Pons (tissue), 1 donor: ENCODE measurements at places on chromosomes 2 and 18.
A peak's percentile ranks its signal among the peaks of the same experiment; 100 is the strongest.

DNA sequence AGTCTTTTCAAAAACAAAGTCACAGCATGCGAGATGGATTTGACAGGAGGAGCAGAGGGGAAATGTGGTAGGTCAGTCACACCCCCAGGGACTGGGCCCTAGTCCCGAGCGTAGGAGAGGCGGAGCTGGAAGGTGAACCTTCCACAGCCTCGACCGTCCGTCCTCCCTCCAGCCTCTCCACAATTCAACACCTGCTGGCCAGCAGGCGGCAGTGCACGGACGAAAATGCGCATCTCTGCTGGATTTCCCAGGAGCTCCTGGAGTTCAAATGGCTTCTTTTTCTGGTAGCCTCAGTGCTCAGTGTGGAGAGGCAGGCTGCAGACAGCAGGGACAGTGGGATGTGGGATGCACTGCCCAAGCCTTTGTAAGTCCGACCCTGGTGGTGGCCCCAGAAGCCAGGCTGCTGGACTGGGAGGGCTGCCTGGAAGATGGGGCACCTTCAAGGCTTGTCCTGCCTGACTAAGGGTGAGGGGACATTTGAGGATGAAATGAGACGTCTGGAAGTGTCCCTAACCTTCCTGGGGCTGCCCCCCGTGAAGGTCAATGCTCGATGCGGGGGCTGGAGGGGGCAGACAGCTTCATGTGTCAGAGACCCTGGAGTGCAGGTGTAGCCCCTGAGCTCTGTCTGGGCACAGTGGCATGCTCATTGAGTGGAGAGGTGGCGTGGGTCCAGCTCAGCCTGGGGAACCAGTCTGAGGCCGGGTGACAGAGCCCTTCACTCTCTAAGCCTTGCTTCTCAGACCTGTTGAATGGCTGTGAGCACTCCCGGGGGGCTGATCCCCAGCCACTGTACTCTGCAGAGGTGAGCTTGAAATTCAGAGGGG is 189.5 kb downstream of the TFCP2L1 start:
- peak; percentile 52 for DNase-seq

GRCh38 chr2:96534701-96535181 is 1.8 kb upstream of the ARID5A start:
- DNase-seq: no peak

DNA sequence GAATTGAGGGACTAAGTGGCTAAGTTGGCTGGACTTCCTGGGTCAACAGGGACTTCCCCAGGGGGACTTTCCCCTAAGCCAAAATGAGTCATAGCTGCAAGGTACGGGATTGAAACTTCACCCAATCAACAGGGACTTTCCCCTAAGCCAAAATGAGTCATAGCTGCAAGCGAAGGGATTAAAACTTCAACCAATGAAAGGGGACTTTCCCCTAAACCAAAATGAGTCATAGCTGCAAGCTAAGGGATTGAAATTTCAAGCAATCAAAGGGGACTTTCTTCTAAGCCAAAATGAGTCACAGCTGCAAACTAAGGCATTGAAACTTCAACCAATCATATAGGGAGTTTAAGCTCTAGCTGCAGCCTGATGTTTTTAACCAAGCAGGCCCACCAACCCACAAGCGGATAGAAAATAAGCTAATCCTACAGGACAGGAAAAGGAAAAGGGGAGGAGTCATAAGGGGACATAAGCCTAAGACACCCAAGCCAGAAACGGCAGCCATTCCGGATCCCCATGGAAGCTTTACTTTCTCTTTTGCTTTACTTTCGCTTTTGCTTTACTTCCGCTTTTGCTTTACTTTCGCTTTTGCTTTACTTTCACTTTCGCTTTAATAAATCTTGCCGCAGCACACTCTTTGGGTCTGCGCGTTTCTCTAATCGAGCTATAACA is 1375.4 kb upstream of the CELF4 start:
- DNase-seq: no peak

DNA sequence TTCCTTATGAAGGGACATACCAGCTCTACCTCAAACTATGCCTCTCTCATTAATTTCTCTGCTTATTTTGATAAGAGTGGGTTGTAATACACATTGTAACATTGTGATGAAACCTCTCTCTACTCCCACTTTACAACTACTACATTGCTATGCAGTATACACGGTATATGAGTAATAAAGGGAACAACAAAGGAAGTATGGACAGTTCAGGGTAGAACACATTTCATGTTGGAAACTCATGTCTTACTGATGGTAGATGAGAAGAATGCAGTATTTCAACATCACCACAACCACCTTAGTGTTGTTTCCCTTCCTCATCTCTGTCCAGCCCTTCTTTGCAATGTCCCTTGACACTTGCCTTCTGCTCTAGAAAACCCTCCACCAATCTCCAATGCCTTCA is 515.9 kb upstream of the CELF4 start:
- DNase-seq: no peak

- no peak for DNase-seq
Observed at GRCh38 chr2:175034716-175035115, 29.5 kb upstream of the CHN1 start.

DNA sequence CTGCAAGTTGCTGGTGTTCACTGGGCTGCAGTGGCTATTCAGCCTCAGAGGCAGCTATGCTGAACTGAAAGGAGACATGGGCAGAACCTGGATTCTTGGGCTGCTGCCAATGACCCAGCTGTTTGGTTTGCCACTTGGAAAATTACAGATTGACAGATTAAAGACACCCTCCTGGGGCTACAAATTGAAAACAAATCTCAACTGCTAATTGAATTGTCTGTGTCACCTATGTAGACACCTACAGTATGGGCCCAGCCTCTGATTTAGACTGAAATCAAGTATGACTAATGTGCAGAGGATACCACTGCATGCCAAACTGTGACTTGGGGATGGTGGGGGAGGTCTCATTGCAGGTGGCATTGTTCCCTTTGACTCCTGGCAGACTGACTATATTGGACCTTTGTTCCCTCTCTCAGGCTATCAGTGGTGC is 42.8 kb downstream of the ITSN2 start:
- DNase-seq: no peak

DNA sequence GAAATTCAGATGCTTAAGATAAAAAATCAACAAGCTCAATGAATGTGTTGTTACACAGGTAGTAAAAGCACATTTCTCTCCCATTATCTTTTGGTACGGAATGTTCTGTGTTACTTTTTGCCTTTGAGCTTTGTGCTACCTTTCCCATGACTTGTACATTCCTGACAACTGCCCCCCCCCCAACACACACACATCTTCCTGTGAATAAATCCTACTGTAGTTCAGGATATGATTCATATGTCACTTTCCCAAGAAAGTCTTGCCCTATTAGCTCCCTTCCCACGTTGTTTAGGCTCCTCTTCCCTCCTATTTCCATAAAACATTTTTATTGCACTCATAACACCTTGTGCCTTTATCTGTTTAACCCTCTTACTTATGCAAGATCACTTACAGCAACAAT is 442.6 kb upstream of the LRATD1 start:
- DNase-seq: no peak

DNA sequence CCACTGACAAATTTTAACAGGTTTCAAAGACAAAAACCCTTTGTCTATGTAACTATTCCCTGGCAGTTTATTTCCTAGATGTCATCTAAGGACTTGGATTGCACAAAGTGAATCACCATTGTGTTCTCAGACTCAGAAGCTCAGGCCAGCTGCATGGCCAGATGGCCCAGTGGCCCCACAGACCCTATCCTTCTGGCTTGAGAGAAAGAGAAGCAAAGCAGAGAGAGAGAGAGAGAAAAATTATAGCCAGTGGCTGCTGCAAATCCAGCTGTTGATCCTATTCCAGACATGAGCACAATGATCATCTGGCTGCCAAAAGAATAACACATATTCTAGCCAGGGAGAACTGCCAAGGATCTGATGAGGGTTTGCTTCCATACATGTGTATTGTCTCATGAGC is 25.8 kb downstream of the CTLA4 start:
- DNase-seq: peak; percentile 96

DNA sequence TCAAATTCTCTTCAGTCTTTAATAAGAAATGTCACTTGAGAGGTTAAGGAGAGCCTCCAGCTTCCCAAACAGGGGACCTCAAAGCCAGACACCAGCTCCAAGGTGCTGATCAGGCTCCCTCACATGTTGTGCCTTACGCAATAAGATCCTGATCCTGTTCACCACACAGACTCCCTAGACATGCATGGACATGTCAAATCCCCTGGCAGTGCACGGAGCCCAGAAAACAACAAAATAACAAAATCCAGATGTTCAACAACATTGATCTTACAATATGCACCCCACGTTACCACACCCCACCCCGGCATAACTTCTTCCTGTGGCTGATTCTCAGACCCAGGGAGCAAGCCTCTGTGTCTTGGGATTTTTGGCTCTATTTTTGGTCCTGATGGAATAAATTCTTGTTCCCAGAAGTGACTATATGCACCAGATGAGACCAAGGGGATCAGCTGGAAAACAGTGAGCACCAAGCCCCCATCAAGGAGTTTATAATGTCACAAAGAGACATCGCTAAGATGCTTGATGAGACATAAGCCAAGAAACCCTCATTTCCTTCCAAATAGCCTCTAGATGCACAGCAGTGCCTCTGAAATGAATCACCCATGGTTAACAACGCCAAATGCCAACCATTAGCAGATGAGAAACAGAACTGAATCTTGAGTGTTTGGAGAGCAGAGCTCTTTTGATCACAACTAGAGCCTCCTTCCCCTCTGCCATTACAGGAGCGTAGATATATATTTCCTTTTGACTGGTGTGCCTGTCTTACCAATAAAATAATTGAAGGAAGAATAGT is 198.2 kb downstream of the PRKCE start:
- DNase-seq: no peak

GRCh38 chr2:174350018-174350417 is 15.3 kb downstream of the SP9 start:
- DNase-seq: no peak

- peak; percentile 53 for DNase-seq
Observed at GRCh38 chr18:845152-845819, 33.2 kb upstream of the YES1 start.

DNA sequence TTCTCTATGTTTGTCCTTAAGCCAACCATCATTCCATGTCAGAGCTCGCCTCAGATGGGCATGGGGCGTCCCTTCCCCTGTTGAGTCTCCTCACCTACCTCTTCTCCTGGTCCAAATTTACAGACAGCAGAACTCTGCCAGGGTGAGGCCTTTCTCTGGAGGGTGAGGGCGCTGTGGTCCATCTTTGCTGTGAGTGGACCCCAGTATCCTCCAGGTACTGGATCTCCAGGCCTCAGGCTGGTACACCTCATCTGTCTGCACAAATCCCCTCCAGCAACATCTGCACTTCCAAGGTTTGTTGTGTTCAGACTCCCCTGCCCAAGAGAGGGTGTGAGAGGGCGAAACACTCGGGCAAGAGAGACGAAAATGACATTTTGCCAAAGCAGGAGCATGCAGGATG is 63.9 kb upstream of the EDAR start:
- DNase-seq: no peak

DNA sequence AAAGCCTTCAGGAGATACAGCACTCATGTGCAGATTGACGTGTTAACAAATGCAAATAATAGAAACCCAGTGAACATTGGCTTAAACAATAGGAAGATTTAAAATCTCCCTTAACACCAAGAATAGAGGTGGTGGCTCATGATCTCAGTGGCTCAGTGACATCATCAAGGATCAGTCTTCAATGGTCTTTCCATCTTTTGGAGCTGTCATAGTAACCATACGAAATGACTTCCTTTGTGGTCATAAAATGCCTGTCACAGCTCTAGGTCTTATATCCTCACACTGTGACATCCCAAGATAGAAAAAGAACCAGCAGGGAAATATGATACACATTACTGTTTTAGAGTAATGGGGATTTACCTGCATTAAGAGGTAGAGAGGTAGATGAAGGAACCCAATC is 59.6 kb upstream of the ACKR3 start:
- no peak for DNase-seq

DNA sequence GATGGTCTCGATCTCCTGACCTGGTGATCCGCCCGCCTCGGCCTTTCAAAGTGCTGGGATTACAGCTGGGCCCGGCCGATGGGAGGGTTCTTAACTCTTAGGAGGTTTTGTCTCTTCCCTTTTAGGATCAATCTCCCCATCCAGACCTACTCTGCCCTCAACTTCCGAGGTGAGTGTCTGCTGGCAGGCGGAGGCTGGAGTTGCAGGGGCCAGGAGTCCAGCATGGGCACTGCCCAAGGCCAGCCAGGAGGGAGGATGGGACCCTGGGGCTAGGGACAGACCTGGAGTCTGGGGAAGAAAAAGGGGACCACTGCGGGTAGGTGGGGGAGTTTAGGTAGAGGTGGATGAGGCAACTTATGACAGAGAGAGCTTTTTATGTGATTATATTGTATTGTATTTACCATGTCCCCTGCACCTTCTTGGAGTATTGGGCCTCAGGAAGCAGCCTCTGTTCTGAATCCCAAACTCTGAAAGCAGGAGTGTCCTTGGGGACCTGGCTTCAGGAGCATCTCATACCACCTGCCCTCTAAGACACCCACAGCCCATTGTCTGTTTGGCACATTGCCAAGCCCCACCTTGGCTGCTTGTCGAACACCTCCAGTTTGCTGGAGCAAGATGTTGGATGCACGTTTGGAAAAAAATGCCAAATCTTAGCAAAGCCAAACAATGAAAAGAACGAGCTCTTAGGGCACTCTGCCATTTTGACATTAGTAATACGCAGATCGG is 5.6 kb downstream of the DES start:
- DNase-seq: no peak

DNA sequence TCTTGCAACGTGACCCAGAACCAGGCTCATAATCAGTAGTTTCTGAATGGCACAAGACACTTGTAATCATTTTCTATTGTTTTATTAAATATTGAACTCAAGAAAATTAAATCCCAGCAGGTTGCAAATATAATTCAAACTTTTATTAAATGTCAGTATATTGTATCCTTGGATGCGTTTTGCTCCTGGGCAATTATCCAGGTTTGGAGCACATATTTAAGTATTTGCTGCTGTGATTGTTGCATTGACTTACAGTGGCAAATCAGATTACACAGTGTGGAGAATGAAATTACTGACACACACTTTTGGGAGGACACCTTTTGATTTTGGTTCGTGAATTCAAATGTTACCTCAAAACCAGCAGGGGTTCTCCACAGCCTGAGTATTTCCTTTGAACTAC is 27.1 kb upstream of the TMEM178A start:
- DNase-seq: no peak

- no peak for DNase-seq
Observed at GRCh38 chr2:86185517-86186212, 9.6 kb downstream of the IMMT start.

DNA sequence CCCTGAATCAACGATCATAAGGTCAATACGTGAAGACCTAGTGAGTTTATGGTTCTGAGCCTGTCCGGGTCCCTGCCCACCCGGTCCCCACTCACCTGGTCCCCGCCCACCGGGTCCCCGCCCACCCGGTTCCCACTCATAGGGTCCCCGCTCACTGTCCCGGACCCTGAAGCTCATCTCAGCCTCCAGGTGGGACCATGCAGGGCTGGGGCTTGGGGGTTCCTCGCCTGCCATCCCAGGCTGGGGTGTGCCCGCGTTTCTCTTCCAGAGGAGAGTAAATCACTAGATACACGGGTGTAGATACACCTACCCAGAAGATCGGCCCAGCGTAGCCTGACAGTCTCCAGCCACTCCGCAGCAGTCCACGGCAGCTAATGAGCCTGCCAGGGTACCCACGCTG is 131.5 kb downstream of the MBP start:
- DNase-seq: no peak
